ENCODE measurements at places on chromosomes 6 and 20. TPM values are rescaled to one million over a fixed set of nuclear protein-coding genes. Genes with fewer than 3 reads are reported as not detected.

DNA sequence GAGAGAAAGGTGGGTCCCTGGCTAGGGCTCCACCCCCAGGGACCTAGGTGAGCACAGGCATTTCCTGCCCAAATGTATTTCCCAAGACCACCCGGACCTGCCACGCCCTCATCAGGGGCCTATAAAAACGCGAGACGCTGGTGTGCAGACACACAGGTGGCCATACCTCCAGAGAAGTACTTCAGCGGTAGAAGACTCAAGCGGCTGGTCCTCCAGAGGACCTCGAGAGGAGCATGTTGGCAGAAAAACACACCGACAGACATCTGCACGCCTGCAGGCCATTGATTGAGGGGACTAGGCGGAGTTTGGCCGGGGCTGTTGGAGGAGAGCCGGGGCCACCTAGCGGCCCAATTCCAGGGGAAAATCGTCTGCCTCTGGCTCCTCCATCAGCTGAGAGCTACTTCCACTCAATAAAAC is 695.8 kb upstream of the MMS22L start:
- no peaks in the 10 kb centered on the region for H3K27me3 ChIP-seq
- no peak overlapping the region for H3K4me3 ChIP-seq
- H3K36me3 ChIP-seq = no peaks in the 10 kb centered on the region

FAM83B gene
- total RNA-seq = 6.4 TPM

DNA sequence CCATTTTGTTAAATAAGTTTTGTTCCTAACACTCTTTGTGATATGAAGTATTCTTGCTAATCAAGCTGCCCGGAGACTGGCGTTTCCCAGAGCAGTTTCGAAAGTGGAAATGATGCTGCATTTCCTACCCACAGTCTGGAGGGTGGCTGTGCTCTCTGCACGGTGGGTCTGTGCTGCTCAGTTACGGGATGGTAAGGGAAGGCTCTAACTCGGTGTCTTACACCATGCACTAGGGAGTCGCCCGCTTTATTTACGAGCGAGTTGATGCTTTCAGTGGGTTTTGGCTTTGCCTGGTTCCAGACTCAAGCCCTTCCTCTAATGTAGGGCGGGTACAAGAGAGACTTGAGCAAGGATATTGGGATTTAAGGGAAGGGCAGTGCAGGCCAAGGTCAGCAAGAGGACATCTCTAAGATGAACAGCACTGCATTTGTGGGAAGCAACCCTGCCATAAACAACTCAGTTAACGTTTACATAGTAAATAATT is 180.1 kb upstream of the AKAP12 start:
- no peak for DNase-seq
- no peaks in the 10 kb centered on the region for H3K27me3 ChIP-seq
- no peak overlapping the region for H3K4me3 ChIP-seq

GRCh38 chr6:157428427-157429202 is 47.6 kb downstream of the ZDHHC14 start:
- no peak overlapping the region for H3K27ac ChIP-seq
- H3K4me1 ChIP-seq = peaks cover 2% of the 10 kb centered on the region
- H3K36me3 ChIP-seq = no peaks in the 10 kb centered on the region
- H3K27me3 ChIP-seq = no peaks in the 10 kb centered on the region

GRCh38 chr20:44728801-44729443 is 13.8 kb downstream of the CCN5 start:
- no peaks in the 10 kb centered on the region for H3K27me3 ChIP-seq
- peaks cover 7% of the 10 kb centered on the region for H3K4me1 ChIP-seq
- no peak overlapping the region for H3K27ac ChIP-seq
- H3K4me3 ChIP-seq = no peak overlapping the region

GRCh38 chr20:858011-858410 is 24.5 kb downstream of the FAM110A start:
- no peak overlapping the region for H3K27ac ChIP-seq
- no peaks in the 10 kb centered on the region for H3K27me3 ChIP-seq
- H3K4me1 ChIP-seq = no peaks in the 10 kb centered on the region
- no peak for DNase-seq
- H3K36me3 ChIP-seq = no peaks in the 10 kb centered on the region

DNA sequence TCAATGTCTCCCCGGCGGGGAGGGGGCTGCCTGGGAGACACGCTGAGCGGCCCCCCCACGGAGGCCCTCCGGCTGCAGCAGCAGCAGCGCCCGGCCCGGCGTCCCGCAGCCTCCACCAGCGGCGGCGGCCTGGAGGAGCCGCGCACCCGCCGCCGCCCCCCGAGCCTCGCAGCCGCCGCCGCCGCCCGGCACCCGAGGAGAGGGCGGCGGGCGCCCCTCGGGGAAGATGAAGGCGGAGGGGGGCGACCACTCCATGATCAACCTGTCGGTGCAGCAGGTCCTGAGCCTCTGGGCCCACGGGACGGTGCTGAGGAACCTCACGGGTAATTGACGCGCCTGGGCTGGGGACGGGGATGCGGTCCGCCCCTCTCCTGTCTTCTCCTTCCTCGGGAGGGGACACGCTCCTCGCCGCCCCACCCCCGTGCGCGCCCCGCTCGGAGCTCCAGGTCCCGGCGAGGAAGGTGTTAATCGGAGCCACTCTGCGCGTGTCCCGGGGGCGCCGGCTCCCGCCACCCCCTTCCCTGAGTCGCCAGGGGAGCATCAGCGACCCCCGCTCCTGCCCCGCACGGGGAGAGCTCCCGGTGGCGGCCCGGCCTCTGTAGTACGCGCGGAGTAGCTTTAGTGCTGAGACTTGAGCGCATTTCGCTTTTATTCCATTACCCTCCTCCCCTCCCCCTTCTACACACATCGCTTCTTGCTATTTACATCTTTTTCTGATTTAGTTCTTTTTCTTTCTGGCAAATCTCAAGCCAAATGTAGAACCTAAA is 686 bp downstream of the TMEM170B start:
- DNase-seq = peak; percentile 68
- H3K4me3 ChIP-seq = peak overlapping the region; percentile 57
- H3K4me1 ChIP-seq = no peaks in the 10 kb centered on the region
- H3K36me3 ChIP-seq = no peaks in the 10 kb centered on the region
- peaks cover 1% of the 10 kb centered on the region for H3K27me3 ChIP-seq

- no peak overlapping the region for H3K4me3 ChIP-seq
- 0 out of 2 replicates have a peak, but pooled peaks cover 1% of the 10 kb centered on the region for H3K4me1 ChIP-seq
- no peaks in the 10 kb centered on the region for H3K36me3 ChIP-seq
These were observed 762 bp downstream of the SIRPB1 start for GRCh38 chr20:1618954-1619540.

- no peak overlapping the region for H3K27ac ChIP-seq
- no peaks in the 10 kb centered on the region for H3K27me3 ChIP-seq
- no peak overlapping the region for H3K4me3 ChIP-seq
- H3K36me3 ChIP-seq = peaks cover 41% of the 10 kb centered on the region
- H3K4me1 ChIP-seq = peaks cover 4% of the 10 kb centered on the region
- no peak for DNase-seq
These were observed 4.2 kb downstream of the NOP56 start for GRCh38 chr20:2656471-2657117.

DNA sequence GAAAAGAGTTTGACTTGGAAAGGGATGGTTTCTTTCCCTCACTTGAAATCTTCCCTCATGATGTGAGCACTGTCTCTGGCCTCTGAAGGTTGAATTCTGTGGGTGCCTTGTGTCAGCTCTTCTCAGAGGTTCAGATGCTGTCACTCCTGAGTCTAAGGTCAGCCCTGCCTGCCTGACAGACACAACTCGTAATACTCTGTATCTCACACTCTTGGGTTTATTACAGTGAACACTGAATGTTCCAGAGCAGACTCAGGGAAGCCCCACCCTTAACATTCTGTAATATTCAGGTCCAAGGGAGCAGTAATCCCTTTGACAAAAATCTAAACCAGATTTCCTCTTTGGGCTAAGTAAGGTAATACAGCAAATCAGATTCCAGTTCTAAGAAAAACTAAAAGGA is 837.8 kb downstream of the QKI start:
- H3K4me1 ChIP-seq = no peaks in the 10 kb centered on the region
- no peak overlapping the region for H3K27ac ChIP-seq
- no peak overlapping the region for H3K4me3 ChIP-seq
- DNase-seq = no peak
- H3K27me3 ChIP-seq = no peaks in the 10 kb centered on the region

- no peaks in the 10 kb centered on the region for H3K27me3 ChIP-seq
- H3K4me1 ChIP-seq = no peaks in the 10 kb centered on the region
- no peak overlapping the region for H3K4me3 ChIP-seq
These were observed 39.9 kb downstream of the PREX1 start for GRCh38 chr20:48787861-48788375.

DNA sequence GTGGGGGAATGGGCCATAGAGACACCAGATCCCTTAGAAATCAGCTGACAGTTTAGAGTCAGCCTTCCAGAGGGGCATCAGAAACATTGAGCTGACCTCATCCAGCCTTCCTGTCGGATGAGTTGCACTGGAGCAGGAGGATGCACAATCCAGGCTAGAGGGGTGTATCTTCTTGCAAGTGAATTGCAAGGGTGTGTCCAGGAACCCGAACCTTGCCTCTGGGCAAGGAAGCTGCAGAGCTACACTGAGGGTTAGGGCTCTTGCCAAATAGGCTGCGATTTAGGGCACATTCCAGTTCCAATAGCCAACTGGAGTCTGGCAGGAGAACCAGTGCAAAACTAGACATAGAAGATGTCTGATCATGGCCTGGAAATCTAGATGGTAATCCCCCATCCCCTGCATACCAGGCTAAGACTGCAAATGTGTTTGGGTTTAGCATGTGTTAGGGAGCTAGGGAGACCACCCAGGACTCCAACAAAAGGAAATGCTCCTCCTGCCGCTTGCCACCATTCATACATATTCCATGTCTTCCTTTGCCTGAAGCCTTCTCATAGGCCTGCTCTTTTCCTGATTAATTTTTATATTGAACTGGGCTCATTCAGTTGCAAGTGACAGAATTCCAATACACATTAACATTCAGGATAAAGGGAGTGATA is 6.3 kb upstream of the UTRN start:
- peaks cover 15% of the 10 kb centered on the region for H3K4me1 ChIP-seq
- H3K36me3 ChIP-seq = no peaks in the 10 kb centered on the region
- no peak overlapping the region for H3K27ac ChIP-seq
- H3K27me3 ChIP-seq = no peaks in the 10 kb centered on the region

GSTA3 gene
- not detected for total RNA-seq

GRCh38 chr6:129493354-129493902 is 216.5 kb downstream of the ARHGAP18 start:
- H3K4me3 ChIP-seq = no peak overlapping the region
- DNase-seq = no peak
- no peaks in the 10 kb centered on the region for H3K36me3 ChIP-seq
- H3K4me1 ChIP-seq = no peaks in the 10 kb centered on the region
- H3K27ac ChIP-seq = no peak overlapping the region

DNA sequence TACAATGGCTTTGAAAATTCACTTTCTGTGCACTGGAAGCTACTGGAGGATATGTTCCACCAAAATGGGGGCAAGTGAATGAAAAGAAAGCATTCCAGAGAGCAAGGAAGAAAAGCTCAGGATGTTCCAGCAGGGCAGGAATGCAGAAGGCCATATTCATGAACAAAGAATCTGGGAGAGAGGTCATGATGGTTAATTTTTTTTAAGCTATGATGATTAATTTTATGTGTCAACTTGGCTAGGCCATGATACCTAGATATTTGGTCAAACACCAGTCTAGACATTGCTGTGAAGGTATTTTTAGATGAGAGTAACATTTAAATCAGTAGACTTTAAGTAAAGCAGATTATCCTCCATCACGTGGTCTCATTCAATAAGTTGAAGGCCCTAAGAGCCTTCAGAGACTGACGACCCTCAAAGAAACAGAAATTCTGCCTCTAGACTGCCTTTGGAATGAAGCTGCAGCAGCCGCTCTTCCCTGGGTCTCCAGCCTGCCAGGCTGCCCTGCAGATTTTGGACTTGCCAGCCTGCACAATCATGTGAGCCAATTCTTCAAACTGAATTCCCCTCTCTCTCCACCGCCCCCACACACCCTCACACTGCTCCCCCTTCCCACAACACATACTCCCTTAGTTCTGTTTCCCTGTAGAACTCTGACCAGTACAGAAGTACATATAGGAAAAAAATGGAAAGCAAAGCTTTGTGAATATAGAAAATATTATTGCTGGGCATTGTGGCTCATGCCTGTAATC is 20.1 kb upstream of the GCM1 start:
- DNase-seq = no peak
- no peaks in the 10 kb centered on the region for H3K36me3 ChIP-seq
- H3K27ac ChIP-seq = no peak overlapping the region
- H3K4me1 ChIP-seq = no peaks in the 10 kb centered on the region
